ENCODE measurements at places on chromosomes 2 and 18.
A peak's percentile ranks its signal among the peaks of the same experiment; 100 is the strongest.

DNA sequence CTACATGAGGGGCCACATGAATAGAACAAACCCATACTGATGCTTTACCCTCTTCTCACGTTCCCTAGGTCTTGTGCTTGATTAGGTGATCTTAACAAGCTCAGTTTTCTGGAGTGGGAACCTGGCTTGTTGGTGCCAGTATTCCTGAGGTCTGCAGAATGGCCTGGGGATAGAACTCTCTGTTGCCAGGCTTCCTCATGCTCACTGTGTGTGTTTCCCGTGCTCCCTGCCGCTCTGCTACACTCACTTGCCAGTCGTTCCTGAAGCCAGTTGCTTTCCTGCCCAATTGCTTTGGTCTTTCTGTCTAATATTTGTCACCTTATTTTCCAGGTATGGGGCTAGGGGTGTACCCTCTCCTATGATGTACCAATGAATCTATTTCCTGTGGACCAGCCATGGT lies 2111.5 kb upstream of the PIK3C3 start:
- DNase-seq: no peak

GRCh38 chr2:40346535-40347354 lies 105.1 kb downstream of the SLC8A1 start:
- peak; percentile 30 for DNase-seq

DNA sequence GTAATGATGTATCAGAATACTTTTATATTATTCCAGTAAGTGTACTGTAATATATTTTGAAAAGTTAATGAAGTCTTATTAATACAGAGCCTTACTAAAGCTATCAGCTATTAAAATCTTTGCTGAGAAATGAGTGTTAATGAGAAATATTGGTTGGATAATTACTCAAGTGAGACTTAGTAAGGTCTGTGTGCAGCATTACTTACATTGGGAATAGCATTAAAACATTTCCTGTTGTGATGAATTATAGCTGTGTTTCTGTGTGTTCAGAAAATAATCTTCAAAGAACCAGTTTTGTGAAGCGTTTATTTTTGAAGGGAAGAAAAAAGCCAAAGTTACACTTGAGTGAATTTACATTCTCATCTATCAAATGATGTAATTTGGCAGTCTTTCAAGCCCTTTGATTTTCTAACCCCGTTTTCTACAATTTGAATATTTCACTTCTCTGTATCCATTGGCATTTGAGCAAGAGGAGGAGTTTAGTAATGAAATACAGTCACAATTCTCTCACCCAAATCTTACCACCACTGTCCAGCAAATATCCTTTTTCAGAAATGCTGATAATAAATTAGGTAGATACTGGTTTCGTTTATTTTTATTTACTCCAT lies 123.5 kb upstream of the BOD1L2 start:
- DNase-seq: no peak

GRCh38 chr2:67651565-67651964 lies 254.4 kb downstream of the ETAA1 start:
- DNase-seq: no peak

DNA sequence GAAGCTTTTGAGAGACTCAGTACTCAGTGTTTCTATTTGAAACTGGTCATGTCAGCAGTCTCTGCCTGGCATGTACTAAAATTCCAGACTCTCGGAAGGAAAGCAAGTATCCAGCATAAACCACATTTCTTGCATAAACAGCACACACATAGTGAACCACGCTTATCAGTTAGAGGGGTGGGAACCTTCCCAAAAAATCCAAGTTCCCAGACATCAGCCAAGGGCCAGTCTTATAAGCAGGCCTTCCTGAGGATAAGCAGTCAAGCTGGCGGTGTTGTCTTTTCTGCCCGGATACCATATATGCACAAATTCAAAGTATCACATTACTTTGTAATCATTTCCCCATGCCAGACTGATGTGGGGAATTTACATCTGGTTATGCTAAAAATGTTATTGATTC lies 73.6 kb downstream of the ST6GAL2 start:
- DNase-seq: no peak

DNA sequence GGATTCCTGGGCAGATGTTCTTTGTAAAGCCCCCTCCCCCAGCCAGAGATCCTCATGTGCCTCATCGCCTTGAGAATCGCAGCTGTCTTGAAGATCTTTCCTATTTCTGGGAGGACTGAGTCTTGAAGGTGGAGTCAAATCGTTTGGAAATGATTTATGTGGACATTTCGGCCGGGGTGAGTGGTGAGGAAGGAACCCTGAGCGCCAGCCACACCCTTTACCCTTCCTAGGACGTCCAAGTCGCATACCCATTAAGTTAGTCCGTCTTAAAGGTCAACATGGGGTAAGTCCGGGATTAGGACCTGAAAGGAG lies 84.9 kb upstream of the ZCCHC2 start:
- peak; percentile 34 for DNase-seq

DNA sequence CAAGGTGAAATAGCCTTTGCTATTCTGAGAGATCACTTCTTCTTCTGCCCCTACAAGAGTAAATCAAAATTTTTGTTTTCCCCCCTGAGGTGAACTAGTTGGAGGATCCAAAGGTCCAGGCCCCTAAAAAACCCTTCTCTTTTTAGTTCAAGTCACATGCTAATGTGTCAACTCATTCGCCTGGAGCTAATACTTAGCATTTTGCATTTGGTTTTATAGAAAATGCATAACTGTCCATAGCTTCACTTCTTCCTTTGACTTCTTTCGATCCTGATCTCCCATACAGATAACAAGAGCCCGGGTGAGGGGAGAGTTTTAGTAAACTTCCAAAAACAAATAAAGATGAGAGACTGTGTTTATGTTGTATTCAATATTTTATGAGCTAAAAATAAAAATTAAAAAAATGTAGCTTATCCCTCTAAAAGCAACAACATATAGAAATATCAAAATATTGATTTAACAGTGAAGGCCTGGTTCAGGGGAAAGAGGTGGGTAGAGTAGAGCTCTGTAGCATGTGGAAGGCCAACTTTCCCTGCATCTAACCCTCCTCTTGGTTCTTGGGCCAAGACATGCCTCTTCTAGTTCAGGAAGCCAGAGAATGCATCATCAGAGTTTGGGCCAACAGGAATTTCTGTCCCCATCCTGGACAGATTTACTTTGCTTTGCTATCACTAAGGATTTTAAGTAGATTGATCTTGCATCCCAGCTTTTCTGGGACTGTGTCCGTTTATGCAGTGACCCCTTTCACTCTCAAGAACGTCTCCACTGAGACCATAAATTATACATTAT lies 333.8 kb downstream of the ALK start:
- DNase-seq: no peak

- no peak for DNase-seq
These were observed 258.9 kb upstream of the CHAC2 start for GRCh38 chr2:53508667-53509066.

DNA sequence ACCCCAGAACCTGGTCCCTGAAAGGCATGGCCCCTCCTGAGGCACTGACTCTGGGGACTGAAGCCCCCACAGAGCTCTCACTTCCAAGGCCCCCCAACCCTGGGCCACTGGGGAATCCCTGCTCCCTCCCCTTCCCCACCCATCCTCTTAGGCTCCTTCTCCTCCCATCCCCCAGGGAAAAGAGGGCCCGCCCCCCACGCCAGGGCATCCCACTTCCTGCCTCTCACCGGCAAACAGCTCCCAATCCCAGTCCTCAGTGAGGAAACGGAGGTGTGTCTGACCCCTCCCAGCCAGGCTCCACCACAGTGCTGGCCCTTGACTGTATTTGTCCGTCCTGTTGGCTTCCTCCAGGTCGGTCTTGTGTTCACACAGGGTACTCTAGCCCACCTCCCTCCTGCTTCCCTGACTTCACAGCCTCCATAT lies 35.0 kb upstream of the PTMA start:
- DNase-seq: no peak

- no peak for DNase-seq
These were observed 65.6 kb upstream of the RAB6C start for GRCh38 chr2:129913695-129914495.

- DNase-seq: no peak
These were observed 323.2 kb downstream of the PLCL1 start for GRCh38 chr2:198127627-198128026.

GRCh38 chr2:66301022-66301766 lies 133.7 kb upstream of the MEIS1 start:
- DNase-seq: peak; percentile 16

DNA sequence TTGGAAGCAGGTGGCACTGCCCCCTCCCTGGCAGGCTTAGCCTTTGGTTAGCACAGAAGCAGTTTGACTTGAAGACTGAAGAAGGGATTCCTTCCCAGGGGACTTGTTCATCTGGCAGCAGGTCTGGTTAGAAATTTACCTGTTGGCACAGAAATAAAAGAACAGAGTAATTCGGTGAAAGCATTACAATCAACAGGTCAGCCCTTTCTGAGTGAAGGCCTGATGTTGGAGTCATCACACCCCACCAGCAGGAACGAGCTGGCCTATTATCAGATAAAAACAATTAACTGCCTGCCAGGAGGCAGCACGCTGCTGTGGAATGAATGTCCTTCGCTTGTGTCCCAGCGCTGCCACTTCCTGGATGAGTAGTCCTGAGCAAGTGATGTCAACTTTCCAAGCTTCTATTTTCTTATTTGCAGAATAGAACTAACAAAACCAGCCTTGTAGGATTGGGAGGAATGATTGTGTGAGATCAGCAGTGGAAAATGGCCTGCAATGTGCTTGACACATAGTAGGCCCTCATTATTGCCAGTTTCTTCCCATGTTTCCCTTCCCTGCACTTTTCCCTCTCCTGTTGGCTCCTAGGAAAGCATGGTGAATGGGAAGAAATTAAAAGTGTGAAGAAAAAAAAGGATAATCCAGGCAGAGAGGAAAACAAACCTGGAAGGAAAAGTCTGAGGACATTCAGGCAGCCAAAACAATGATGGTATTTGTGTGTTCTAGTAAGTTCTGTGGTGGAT lies 29.0 kb downstream of the LGALSL start:
- DNase-seq: no peak

DNA sequence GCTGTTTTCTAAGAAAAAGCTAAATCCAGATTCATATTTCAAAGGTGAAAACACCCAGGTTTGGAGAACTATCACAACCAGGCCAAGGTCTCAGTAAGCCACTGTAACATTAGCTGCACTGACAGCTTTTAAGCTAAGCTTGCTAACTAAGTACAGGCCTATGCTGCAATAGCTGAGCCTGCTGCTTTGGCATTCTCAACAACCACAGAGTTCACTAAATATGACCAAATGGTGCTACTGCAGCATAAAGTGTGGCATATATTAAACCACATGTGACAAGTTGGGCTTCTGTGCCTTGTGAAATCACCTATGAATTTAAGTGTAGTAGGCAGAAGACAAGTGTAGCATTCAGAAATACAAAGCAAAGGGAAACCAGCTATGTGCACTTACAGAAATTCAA lies 206.7 kb downstream of the TCF4 start:
- no peak for DNase-seq

- DNase-seq: no peak
These were observed 26.7 kb downstream of the AGPS start for GRCh38 chr2:177419274-177419673.

DNA sequence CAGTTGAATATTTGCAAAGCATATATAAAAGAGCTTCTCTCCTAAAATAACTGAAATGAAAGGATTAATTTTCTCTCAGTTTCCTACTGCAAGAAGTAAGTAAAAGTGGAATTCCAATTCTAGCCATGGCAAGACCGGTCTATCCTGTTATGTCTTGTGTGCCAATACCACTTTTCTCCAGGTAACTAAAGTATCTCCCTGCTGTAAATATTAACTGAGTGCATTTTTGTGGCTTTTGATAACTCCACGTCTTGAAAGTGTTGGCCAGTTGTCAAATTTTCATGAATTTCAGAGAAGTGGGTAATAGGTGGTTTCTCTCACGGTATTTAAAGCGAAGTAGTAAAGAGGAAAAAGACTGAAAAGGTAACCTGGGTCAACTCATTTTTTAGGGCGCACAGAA lies 225.9 kb downstream of the NEDD4L start:
- no peak for DNase-seq

DNA sequence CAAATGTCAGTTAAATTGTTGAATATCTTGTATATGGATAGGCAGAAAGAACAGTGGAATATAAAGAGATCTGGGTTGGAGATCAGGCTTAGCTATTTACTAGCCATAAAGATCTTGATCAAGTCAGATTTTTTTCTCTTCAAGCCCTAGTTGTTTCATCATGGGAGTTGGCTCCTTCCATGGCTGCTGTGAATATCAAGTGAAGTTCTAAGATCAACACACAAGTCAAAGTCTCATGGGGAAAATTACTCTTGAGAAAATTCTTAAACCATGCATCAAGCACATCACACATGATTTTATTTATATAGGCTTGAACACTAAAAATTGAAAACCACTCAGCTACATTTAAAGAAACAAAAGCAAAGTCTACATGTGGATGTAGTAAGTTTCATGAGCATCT lies 79.8 kb downstream of the C1D start:
- DNase-seq: no peak

- no peak for DNase-seq
These were observed 59.6 kb downstream of the NCKAP5 start for GRCh38 chr2:133508546-133509165.

GRCh38 chr18:46672062-46672970 lies 15.3 kb upstream of the LOXHD1 start:
- no peak for DNase-seq

DNA sequence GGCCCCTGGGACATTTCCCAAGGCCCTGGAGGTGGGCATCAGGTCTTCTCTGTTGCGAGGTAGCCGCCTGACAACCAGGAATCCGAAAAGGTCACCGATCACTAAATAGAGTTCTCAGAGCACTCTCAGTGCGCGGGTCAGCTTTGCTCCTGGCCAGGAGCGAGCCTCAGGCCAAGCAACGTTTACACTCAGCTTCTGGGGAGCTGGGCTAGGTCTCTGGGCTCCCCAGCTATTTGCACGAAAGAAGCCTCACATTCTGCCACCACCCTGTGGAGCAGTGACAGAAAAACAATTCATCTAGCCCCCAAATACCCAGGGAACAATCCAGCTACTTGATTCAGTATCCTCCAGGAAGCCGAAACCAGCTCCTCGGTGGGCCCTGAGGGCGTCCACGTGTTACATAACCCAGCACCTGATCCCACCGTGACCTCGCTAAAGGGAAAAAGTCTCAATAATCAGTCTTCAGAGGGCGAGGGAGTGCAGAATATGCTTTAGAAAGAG lies 3.3 kb downstream of the SH3BP4 start:
- no peak for DNase-seq

DNA sequence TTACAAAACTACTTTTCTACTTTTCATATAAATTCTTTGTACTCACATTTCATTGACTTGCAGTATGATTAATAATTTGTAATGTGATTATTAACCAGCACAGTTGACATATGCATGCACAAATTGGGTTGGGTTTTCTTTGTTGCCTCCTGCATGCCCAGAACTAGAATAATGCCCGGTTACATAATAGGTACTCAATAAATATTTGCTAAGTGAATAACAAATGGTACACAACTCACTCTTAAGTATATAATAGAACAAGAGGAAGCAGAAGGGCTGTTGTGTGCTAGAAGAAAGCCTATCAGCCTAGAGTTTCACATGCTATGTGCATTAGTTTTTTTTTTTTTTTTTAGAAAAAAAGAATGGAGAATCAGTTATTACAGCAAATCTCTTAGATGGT lies 9.3 kb downstream of the RDH14 start:
- no peak for DNase-seq

GRCh38 chr2:69797836-69798289 lies 31.6 kb upstream of the GMCL1 start:
- no peak for DNase-seq

GRCh38 chr2:58866040-58866439 lies 624.9 kb upstream of the FANCL start:
- no peak for DNase-seq

GRCh38 chr18:60469387-60470100 lies 97.0 kb upstream of the MC4R start:
- DNase-seq: no peak

GRCh38 chr2:68226794-68227193 lies 25.5 kb downstream of the PPP3R1 start:
- no peak for DNase-seq

- DNase-seq: no peak
These were observed 433.5 kb upstream of the LRATD1 start for GRCh38 chr2:14199040-14199439.
